ENCODE measurements at places on chromosomes 5 and 9.

GRCh38 chr5:37836235-37836591 lies 3.6 kb downstream of the GDNF start:
- DNase-seq = no peak

GRCh38 chr5:76709762-76710161 lies 6.2 kb upstream of the F2R start:
- DNase-seq = no peak

GRCh38 chr9:127558581-127559246 lies 53.4 kb upstream of the STXBP1 start:
- no peak for DNase-seq

GRCh38 chr5:115458003-115458409 lies 86.6 kb downstream of the FEM1C start:
- DNase-seq = no peak

DNA sequence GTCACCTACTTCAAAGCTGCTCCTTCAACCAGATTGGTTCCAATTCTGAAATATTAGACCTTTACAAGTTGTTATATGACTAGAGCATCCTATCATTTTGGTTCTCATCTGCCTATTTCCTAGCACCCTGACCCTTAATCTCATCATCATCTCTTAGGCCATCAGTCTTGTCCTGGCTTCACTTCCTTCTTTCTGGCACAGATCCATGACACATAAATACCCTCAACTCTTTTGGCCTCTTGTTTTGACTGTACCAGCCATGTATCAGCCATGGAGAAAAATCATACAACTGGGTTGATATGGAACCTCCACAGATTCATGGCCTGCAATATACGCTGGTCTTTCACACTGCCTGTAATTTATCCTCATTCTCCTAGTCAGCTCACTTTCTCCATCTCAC lies 123.1 kb upstream of the FBXL17 start:
- no peak for DNase-seq

GRCh38 chr5:11258001-11258400 lies 497.0 kb upstream of the DAP start:
- no peak for DNase-seq

DNA sequence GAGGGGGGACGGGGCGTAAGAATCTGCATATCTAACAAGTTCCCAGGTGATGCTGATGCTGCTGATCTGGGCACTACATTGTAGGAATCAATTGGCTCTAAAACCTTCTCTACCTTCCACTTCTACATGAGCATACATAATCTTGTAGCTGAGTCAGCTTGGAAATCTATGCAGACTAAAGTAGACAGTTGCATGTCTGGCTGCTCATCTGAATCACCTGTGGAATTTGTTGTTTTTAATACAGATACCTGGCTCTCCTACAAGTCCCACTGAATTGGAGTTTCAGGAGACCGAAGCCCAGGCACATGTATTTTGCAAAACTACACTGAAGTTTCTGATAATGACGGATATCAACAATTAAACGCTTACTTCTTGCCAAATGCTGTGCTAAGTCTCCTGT lies 113.6 kb downstream of the STK32A start:
- no peak for DNase-seq

- no peak for DNase-seq
Measured at GRCh38 chr9:19137282-19137681, 10.0 kb upstream of the PLIN2 start.

Measured in D721Med (cell line).